ENCODE measurements at places on chromosomes 1 and 21.

DNA sequence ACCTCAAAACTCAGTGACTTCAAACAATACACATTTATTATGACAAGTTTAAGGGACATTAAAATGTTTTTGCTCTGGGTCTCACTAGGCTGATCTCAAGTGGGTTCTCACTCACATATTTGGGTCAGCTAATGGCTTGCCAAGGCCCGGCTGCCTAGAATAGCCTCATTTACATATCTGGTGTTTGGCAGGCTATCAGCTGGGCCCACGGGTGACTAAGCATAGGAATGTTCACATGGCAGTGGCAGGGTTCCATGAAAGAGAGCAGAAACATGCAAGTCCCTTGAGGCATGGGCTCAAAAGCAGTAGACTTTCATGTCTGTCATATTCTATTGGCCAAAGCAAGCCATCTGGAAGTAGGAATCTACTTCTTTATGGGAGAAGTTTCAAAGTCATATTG, 492.6 kb downstream of the KCNT2 start:
- DNase-seq, result no peak

GRCh38 chr1:94634977-94635416, 93.4 kb upstream of the F3 start:
- no peak for DNase-seq

DNA sequence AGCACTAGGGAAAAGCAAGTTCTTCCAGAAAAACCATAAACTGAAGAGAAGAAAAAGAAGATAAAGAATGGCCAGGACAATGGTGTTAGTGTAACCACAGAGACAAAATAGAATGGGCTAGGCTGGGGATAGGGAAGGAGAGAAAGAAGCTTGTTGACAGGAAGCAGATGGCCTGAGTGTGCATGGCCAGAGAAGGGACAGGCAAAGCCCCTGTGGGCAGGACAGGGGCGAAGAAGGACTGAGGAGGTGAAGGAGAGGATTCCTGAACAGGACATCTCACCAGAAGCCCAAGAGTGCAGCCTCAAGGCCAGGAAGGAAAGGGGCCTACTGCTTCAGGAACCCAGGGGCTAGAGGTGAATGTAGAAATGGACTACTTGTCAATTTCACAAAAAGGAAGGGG, 29.3 kb downstream of the IQGAP3 start:
- no peak for DNase-seq

- DNase-seq, result no peak
These were observed 1.4 kb downstream of the ELAVL4 start for GRCh38 chr1:50110151-50110550.

DNA sequence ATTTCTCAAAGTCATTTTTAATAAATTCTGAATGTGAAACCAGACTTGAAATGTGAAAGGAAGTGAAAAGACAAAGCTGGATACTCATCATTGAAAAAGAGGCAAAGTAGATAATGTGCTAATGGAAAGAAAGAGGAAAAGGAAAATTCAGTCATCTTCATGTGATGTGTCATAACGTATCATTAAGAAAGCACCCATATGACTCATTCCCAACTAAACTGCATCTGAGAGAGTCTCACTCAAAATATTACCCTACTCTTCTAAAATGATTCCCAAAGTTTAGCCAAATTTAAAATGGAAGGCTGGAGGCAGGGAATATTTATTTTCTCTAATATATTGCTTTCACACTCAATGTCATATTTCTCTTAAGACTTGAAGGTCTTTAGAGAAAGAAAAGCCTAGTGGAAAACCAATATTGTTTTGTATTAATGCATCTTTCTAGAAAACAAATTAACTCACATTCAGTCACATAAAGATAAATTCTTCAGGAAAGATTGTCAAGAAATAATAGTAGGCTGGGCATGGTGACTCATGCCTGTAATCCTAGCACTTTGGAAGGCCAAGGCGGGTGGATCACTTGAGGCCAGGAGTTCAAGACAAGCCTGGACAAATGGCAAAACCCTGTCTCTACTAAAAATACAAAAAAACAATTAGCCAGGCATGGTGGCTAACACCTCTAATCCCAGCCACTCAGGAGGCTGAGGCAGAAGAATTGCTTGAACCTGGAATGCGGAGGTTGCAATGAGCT, 129.9 kb downstream of the SLC30A10 start:
- DNase-seq, result no peak

GRCh38 chr1:111955755-111956154, 33.7 kb downstream of the KCND3 start:
- no peak for DNase-seq

DNA sequence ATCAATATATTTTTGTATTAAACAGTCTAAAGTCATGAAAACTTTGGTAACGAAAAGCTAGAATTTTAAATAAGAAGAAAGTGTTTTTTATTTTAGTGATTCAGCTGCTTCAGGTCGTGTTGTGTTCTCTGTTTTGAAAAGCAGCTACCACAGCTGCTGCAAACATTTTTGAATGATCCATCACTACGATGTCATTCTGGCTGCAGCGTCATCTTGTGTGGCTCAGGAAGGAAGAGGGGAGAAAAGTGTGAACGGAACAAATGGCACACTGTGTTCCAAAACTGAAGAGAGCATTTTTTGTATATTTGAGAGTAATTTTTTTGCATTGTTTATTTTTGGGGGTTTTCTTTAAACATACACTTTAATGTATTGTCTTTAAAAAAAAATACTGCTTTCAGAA, 323.0 kb upstream of the ADGRL2 start:
- DNase-seq, result no peak

- DNase-seq, result no peak
These were observed 57.5 kb downstream of the ATP2B4 start for GRCh38 chr1:203684094-203684493.

DNA sequence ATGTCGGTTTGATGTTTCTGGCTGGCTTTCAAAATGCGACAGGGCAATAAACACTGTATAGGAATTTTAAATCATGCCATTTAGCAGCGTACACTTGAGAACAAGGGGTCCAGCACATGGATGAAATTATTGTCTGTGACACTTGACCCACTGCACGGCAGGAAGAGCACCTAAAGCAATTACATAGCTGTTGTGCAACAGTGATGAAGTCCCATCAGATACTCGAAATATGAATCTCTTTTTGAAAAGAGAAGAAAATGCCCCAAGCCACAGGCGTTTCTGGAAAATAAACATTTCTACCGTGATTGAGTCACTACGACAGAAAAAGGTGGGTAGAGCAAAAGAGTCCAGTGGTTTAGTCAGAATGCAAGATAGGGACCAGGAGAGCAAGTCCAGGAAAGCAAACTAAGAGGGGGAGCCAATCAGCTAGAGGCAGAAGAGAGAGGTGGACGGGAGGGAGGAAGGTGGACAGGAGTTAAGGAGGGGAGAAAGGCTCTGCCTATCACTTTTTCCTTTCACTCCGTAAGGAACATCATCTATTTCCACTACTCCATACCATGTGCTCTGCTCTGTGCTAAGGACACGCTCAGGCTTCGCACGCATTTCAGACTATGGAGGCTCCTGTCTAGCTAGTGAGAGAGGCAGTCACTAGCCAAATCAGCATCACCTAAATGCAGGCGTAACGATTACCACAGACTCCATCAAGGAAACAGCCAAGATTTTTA, 6.4 kb downstream of the DSCAM start:
- DNase-seq, result no peak

DNA sequence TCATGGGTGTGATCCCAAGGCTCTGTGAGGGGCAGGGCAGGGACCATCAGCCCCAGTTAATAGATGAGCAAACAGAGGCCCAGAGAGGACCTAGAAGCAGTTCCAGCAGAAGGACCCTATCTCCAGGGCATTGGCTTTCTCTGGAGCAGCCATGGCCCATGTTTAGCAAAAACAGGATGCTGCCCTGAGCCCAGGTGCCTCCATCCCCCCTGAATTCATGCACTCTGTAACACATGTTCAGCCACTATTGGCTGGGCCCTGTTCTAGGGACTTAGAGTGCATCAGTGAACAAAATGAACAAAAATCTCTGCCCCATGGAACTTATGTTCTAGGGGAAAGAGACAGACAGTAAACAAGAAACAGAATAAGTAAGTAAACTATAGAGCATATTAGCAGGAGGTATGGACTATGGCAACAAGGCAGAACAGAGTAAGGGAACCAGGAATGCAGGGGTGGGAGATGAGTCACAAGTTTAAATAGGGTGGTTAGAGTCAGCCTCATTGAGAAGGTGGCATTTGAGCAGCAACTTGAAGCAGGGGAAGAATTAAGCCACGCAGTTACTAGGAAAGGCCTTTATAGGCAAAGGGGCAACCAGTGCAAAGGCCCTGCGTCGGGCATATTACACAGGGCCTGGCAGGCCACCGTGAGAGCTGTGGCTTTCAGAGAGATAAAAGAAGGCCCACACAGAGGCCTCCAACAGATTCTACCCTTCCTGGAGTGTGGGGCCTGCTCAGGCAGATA, 185.9 kb upstream of the EDN2 start:
- no peak for DNase-seq

DNA sequence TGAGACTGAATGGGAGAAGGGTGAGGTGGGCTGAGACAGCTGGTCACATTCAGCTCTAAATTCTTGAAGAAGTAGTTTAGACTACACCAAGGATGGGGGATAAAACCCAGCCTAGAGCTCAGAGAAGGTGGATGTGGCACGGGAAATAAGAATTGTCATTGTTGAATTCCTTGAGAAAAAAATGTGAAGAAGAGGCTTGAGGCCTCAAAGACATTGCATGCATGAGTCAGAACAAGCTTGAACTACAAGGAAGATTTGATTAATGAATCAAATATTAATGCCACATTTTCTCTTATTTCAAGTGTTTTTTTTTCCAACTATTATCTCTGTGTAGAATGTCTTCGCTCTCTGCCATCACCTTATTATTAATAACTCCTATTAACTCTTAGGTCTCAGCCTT, 58.9 kb downstream of the MAP3K7CL start:
- DNase-seq, result no peak

DNA sequence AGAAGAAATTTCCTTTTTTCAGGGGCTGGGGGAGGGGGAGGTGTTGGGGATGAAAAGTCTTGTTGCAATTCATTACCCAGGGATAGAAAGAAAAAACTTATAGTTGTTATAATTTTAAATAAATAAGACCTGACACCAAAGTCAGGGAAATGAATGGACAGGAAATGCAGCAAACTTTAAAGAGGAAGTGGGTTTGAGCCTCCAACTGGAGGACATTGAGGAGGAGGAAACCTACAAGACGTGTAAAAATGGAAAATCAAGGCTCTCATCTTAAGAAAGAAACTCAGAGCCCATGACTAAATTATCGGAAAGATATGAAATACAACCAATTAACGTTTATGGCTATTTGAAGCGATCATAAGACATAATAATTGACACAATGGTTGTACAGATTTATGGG, 54.4 kb downstream of the NIBAN1 start:
- no peak for DNase-seq

- peak; percentile 57 for DNase-seq
These were observed 24.3 kb upstream of the GRHL3 start for GRCh38 chr1:24294716-24295371.

- peak; percentile 57 for DNase-seq
These were observed 35.6 kb upstream of the EPHA8 start for GRCh38 chr1:22527555-22528296.

DNA sequence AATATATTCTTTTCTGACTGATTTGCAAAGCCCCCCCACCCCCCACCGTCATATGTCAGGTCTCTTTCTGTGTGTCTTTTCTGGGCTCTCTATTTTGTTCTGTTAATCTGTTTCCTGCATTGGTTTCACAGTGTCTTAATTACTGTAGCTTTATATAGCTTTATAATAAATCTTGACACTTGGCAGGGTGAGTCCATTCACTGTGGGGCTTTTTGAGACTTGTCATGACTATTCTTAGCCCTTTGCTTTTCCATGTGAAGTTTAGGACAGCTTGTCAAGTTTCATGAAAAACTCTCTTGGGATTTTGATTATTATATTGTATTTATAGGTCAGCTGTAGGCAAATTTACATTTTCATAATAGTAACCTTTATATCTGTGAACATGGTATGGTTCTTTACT, 50.4 kb downstream of the MIGA1 start:
- no peak for DNase-seq

DNA sequence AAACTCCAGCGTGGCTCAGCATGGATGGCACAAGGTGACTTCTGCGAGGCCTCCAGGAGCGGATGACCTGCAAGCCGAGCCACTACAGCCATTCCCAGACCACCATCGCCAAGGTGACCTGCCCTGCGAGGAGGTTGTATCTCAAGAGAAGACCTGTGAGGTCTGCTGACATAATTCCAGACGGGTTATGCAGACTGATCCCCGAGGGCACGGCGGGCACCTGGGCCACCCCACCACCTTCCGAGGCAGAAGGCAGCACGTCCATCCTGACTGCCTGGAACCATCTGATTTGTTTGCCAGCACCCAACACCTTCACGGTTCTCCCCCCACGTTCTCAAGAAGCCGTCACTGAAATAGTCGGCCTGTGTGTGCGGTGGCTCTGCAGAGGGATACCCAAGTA, 56.8 kb upstream of the CNTN2 start:
- no peak for DNase-seq

DNA sequence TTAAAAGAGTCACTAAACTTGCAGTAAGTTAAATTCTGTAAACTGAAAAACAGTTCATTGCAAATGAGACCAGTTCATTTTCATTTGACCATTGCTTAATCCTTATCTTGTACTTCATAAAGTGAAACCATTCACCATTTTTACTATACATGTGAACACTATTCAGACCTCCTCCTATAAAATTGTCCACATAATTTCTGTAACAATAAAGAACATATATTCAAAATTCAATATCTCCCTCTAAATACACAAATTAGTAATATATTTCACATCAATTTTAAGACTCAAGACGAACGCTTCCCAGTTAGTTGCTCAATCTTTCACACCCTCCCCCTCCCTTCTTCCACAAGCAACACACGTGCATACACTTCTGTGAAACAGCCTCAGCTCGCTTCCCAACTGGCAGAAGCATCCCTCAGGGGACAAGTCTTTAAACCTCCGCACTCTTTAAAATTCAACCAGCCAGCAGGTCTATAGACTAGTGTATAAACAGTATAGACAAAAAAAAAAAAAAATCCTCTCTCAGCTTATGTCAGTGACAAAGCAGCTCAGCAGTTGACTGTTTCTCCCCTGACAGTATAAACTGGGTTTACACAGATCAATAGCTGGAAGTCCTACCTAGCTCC, 99.6 kb downstream of the DENND1B start:
- peak; percentile 30 for DNase-seq

DNA sequence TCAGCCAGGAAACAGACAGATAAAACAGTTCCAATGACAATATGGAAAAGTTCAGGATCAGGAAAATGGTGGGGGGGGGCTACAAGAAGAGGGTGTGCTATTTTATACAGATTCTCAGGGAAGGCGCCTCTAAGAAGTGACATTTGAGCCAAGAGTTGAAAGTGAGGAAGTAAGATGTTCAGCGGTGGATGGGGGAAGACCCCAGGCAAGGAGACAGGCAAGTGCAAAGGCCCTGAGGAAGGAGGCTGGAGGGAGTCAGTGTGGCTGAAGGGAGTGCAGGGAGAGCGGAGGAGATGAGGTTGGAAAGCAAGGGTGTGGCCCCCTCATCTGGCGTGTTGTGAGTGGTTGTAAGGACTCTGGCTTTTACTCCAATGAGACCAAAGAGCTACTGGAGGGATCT, 8.4 kb upstream of the PDZK1IP1 start:
- no peak for DNase-seq

- no peak for DNase-seq
These were observed 310.5 kb downstream of the PRDM2 start for GRCh38 chr1:14010476-14010875.

GRCh38 chr1:205636732-205637131, 4.9 kb upstream of the ELK4 start:
- DNase-seq, result no peak
